ENCODE measurements at places on chromosomes 1 and 21.
A peak's percentile ranks its signal among the peaks of the same experiment; 100 is the strongest.

DNA sequence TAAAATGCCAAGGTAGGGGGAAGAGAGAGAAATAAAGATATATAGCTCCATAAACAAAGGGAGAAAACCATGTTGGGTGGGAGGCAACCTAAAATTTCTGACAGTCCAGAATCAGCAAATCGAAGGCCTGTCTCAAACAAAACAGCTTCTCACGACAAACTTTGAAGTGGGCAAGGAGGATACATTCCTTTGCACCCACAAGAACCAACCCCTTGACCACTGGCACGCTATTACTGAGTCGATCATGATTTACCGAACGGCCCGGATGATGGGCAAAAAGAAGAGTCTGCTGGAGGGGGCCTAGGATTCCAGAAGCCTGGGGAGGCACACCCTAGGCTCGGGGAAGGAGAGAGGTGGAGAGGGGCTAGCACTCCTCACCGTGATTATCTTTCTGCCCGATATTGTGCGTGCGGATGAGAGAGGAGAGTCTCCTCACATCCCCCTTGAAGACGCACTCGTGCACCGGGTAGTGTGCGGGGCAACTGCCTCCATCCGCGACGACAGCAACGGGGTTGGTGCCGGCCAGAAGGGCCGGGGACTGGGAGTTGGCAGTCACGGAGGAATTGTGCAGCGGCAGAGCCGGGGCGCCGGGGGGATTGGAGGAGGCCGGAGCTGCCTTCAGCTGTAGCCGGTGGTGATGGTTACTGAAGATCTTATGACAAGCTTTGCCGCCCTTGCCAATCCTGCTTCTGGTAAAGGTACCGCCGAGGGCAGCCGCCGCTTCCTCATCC lies 756 bp downstream of the ANKRD13C start:
- DNase-seq: peak; percentile 46

GRCh38 chr1:240765732-240766363 lies 153.9 kb upstream of the GREM2 start:
- DNase-seq: no peak

- DNase-seq: peak; percentile 63
Measured at GRCh38 chr1:207084701-207085180, 3.9 kb upstream of the C4BPB start.

DNA sequence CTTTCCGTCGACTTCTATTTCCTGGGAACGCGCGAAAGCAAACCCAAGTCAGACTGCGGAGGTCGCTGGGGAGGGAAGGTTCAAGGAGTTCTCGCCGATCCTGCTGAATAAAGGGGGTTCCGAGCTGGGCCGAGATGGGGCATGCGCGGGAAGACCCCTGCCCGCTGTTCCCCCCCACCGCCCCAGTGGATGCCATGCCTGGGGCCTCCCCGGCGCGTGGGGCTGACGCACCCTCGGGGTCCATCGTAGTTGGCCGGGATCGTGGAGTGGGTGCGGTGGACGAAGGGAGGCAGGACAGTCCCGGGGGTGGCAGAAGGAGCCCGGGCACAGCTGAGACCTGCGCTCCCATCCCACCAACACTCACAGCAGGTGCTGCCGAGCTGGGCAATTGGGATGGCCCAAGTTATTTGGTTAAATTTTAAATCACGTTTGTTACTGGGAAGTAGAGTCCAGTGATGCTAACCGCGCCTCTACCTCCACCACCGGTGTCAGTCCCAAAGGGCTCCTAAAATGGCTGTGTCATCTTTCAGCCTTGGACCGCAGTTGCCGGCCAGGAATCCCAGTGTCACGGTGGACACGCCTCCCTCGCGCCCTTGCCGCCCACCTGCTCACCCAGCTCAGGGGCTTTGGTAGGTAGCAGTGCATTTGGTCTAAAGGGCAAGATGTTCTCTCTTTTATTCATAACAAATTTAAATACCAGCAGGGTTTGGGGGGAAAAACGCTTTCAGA lies 801 bp downstream of the MX1 start:
- no peak for DNase-seq

- DNase-seq: no peak
Measured at GRCh38 chr1:87685311-87686135, 356.8 kb downstream of the LMO4 start.

- DNase-seq: no peak
Measured at GRCh38 chr1:172275478-172275877, 145.0 kb upstream of the C1orf105 start.

DNA sequence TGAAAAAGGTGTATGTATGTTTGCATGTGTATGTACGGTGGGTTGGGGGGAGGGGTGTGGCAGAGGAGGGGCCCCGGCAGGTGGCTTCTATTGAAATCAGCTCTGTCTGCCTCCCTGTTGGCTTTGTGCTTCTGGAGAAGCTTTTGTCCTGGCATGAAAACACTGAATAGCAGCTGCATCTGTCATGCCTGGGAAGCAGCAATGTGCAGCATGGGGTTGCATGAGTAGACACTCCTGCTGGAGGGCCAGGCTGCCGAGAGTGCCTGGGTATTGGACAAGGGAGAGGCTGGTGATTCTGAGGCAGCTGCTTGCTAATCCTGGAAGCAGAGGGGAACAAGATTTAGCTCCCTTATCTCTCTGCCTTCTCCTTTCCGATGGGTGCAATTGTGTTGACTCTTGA lies 20.5 kb downstream of the MAPKAPK2 start:
- DNase-seq: peak; percentile 98

- no peak for DNase-seq
Measured at GRCh38 chr1:43537423-43538142, 6.9 kb downstream of the PTPRF start.

DNA sequence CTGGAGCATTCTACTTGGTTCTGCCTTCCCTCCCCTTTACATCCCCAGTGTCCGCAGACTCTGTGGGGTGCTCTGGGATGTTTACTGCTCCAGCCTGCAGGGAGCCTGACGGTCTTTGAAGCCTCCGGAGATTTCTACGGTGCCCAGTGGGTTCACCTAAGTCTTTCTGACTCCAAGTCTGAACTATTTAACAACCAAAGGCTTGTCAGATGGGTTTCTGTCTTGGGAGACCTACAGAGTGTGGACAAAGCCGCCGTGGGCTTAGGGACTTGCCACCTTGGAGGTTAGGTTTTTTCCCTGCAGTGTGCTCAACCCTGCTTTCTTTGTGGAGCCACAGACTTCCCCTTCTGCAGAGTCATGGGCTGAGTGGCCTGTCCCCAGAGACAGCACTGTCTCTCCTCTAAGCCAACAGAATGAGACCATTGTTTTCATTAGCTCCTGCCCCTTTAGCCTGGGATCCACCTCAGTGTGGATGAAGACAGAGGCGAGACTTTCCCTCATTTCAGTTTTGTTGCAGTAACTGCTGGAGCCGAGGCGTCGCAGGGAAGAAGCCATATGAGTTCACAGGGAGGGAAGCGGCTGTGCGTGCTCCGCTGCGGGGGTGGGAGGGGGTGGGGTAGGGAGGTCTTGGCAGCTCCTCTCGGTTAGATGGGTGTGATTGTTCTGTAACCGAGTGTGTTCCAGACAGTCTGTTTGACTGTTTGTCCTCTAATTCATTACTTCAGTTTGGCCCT lies 120.7 kb downstream of the CNIH3 start:
- DNase-seq: no peak

- peak; percentile 57 for DNase-seq
Measured at GRCh38 chr1:174999936-175000696, at the start of gene CACYBP. CACYBP (plus strand) TSS chr1:174999947; CDS start chr1:175000181, 234 bp downstream.

DNA sequence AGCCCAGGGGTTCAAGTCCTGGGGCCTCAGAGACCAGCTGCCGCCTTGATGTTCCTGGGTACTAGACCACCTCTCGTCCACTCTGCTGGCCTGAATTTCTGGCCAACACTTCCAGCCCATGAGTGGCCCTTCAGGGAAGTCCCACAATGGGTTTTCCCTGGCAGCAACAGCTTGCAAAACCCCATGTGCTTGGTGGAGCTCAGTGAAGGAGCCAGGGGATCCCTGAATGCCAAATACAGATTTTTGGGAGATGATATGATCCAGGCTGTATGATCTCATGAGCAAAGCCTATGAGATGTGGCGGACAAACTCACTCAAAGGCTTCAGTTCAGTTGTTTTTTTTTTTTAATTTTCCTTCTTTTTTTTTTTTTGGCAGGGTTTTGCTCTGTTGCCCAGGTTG lies 9.6 kb upstream of the RASSF5 start:
- no peak for DNase-seq

DNA sequence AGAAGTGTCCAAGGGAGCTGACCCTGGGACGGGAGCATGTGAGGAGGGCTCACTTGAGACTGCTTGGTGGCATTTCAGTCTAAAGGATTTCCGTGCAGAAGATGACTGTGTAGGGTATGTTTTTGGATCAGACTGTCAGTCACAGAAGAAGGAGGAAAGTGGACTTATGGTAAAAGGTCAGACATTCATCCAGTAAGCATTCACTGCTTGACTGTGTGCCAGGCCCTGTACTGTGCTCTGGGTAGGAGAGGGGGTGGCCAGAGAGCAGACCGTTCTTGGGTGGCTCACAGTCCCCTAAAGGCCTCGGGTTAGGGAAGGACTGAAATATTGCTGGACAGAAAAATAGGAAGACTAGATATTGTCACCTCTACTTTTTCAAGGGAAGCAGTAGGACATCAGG lies 2.1 kb upstream of the SERINC2 start:
- no peak for DNase-seq

DNA sequence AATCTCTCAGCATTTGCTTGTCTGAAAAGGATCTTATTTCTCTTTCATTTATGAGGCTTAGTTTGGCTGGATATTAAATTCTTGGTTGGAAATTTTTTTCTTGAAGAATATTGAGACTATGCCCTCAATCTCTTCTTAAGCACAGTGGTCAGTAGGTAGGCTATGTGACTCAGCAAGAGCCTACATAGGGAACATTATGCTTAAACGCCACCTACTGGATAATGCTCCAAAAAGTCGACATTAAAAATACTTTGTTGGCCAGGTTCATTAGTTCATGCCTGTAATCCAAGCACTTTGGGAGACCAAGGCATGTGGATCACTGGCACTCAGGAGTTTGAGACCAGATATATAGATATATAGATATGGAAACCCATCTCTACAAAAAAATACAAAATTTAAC lies 678.0 kb upstream of the USP24 start:
- no peak for DNase-seq

DNA sequence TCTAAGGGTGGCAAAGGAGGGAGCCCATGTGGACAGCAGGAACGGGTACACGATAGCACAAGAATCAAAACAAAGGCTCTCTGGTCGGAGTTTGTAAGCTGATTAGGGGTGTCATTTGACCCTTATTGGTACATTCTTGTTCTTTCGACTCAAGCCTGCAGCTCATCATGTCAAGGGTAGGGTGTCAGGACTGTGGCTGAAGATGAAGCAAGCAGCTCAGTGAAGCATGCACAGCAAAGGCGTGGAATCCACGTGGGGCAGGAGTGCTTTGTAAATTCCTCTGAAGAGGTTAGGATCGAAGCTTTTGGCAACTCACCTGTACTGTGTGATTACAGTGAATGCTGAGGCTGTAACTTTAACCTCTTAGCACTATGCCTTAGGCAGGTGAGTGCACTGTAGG lies 4.7 kb upstream of the ABCB10 start:
- no peak for DNase-seq

GRCh38 chr1:175840787-175841186 lies 97.4 kb upstream of the TNR start:
- DNase-seq: no peak

GRCh38 chr1:225480825-225481434 lies 53.1 kb upstream of the LBR start:
- DNase-seq: peak; percentile 73

DNA sequence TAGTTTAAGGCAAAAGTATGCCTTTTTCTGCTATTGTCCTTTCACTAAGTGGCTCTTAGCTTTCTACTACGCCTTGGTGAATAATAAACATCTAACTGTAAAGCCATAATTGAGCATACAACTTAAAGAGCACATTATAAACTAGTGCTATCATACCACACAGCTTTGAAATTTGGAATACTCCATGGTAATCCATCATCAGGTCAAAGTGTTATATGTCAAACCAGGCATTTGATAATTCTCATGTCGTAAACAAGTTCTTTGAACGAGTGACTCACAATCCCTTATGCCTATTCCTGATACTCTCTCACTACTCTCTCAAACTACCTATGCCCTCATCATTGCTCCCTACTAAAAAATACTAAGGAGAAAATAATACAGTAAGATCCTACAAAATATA lies 60.3 kb upstream of the FMN2 start:
- DNase-seq: no peak

DNA sequence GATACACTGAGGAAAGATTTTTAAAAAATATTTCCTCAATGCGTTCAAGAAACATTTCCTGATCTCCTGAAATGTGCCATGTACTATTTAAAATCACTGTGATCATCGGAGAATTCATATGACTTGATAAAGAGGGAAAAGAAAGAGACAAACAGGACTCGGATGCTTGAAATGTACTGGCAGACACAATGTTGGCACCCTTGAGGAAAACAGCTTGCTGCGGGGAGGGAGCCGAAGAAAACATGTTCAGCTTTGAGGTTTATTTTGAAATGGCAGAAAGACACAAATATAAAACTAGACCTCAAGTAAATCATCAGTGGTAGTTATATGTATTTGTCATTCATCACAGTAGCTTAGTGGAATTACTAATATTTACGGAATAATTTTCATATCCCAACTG lies 100.9 kb upstream of the BRINP3 start:
- DNase-seq: no peak

- no peak for DNase-seq
Measured at GRCh38 chr1:199302554-199302953, 663.7 kb downstream of the PTPRC start.
